ENCODE measurements at places on chromosomes 2 and 18.

DNA sequence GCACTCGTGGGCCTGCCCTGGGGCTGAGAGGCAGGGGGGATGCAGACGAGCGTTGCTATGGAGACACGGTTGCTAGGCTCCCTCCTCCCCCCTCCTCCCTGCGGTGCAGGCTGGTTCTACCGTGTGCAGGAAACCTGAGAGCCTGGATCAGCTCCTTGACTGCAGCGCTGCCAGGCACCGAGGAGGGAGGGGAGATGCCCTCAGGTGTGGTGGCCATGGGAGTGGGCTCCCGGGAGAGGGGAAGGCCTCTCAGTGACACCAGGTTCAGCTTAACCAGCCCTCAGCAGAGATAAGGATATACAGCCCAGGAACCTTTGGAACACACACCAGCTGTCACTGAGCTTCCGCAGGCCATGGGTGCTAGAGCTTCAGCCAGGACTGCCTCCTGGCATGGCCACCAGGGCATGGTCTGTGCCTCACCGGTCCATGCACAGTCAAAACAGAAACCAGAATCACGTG is 124.4 kb upstream of the PXDN start:
- DNase-seq, result no peak

DNA sequence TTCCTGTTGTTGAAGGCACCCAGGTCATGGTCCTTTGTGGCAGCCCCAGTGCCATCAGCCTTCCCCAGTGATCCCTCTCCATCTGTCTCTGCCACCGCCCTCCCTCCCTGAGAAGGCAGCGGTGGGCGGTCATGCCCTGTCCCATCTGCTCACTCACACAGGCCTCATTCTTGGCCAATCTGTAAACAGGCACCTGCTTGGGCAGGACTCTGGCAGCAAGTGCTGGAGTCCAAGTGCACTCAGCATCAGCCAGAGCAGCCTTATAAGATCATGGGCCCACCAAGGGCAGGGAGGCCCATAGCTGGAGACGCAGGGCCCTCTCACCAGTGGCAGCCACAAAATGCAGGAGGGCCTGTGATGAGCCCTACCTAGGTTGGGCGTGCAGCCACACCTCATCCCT is 140.9 kb downstream of the TWIST2 start:
- no peak for DNase-seq

DNA sequence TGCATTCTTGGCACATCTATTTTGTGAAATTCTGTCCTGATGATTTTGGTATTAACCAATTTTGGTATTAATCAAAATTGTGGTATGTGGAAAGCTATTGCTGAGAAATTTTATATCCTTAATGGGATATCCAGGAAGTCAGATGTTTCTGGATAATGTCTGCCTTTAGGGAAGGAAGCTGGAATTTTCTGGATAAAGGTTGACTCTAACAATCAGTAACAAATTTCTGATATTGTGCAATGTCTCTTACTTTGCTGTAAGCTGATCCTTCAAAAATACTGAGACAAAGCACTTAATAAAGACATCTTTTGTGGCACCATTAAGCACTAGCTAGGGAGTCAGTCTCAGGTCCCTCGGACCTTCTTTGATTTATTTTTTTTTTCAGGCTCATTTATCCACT is 100.8 kb upstream of the UGP2 start:
- no peak for DNase-seq

DNA sequence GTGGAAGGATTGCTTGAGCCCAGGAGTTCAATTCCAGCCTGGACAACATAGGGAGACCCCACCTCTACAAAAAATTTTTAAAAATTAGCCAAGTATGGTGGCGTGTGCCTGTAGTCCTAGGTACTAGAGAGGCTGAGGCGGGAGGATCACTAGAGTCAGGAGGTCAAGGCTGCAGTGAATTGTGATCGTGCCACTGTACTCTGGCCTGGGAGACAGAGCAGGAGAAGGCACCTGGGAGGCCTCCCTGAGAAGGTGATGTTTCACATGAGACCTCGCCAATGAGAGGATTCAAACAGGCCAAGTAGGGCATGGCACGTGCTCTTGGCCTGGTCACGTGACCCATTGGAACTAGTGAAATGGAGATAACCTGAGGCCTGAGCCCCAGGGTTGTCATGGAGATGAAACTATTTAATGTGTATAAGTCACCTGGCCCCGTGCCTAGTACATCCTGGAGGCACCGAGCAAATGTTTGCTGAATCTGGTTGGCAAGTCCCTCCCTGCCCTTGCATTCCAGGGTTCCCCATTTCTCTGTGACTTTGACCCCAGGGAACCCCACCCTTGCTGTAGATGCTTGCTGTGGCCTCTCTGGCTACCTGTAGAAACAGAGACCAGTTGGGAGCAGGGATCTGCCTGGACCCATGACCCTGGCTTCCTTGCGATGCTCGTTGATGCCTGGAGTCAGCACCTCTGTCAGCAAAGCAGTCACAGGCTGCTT is 26.1 kb upstream of the ROCK2 start:
- no peak for DNase-seq

- no peak for DNase-seq
Measured at GRCh38 chr2:128388499-128388941, 69.9 kb upstream of the HS6ST1 start.

GRCh38 chr2:696463-696862 is 19.3 kb upstream of the TMEM18 start:
- peak; percentile 91 for DNase-seq

DNA sequence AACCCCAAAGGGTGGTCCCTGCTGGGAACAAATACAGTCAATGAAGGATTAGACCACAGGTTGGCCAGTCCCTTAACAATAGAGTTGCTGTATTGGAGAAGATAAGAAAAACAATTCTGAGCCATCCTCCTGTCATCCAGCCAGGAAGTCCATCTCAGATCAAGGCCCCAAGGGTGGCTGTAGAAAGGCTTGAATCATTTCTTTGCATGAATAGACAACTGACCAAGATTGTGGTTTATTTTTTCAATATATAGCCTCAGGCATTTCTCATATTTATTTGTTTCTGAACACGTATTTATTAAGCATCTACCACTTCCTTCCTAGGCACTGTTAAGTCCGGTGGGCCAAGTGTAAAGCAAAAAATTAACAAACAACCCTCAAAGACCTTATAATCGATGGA is 274.4 kb upstream of the SLC14A2 start:
- no peak for DNase-seq

- peak; percentile 86 for DNase-seq
Measured at GRCh38 chr18:79570266-79571201, 109.1 kb upstream of the CTDP1 start.

- no peak for DNase-seq
Measured at GRCh38 chr2:72940361-72940760, 23.0 kb downstream of the EMX1 start.

DNA sequence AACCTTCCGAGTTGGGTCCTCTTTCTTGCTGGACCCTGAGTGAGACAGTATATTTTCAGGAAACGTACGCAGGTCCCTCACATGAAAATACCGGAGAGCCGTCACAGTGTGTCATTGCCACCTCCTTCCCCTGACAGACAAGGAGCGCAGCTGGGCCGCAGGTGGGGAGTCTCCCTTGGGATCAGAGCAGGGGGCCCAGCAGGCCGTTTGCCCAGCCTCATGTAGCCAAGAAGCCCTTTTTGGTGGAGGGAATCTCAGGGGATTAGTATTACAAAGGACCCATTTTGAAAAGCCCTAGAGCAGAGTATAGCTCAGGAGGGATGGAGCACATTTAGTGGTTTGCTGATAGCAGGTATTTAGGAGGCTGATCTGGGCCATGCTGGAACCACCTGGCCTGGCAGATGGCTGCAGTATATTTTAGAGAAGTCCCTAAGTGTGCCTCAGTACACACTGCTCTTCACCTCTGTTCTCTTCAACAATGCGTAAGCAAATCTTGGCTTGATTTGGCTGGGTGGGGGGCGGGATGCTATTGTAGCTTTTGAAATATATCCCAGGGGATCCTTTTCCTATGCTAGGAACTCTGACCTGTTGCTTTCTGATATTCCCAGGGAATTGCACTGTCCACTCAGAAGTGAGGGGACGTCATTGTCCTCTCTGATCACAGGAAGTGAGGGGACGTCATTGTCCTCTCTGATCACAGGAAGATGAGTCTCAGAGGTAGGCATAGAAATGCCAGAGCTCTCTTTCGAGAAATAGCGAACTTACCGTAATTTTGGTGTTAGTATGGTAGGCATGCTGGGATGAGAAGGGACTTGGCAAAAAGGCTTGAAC is 171.9 kb downstream of the HRH4 start:
- no peak for DNase-seq

DNA sequence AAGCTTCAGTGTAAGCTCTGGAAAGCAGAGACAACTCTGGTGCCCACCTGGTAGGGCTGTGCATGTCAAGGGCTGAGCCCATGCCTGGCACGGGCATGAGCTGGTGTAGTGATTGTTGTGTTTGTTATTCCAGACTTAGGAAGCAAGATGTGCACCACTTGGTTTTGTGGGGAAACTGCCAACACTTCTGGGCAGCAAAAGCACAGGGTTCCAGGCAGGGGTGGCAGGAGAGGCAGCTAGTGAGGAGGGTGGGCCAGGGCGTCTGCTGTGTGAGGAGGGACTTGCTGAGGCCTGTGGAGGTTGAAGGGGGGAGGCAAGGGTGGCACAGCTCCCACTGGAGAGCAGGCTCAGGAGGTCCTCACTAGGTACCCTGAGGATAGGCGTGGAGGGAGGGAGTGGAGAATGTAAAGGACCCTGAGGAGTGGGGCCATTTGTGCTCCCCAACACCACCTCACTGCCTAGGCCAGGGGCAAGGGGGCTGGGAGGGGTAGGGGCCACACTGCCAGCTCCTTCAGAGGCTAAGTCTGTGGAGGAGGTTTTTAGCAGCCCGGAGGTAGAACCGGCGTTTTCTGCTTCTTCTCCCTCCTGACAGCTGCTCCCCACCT is 104.0 kb upstream of the POU3F3 start:
- DNase-seq, result no peak

DNA sequence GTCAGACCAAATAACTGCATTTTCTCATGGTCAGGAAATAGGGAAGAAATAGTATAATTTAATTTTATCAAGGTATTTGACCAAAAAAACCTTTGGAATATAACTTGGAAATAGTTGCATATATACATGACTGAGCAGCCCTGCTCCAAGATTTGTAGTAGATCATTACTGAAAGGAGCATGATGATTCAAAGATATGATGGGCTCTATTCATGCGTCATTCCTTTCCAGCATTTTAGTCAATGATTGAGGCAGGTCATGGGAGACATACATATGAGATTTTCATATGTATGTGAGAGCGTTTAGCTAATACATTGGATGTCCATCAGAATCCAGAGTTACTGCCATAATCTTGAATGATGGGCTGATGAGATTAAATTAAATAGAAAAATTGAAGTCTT is 74.5 kb downstream of the CAB39 start:
- no peak for DNase-seq

- DNase-seq, result peak; percentile 56
Measured at GRCh38 chr2:134785659-134786430, 52.6 kb upstream of the ACMSD start.

- DNase-seq, result peak; percentile 29
Measured at GRCh38 chr2:223720367-223720766, 117.0 kb downstream of the AP1S3 start.

DNA sequence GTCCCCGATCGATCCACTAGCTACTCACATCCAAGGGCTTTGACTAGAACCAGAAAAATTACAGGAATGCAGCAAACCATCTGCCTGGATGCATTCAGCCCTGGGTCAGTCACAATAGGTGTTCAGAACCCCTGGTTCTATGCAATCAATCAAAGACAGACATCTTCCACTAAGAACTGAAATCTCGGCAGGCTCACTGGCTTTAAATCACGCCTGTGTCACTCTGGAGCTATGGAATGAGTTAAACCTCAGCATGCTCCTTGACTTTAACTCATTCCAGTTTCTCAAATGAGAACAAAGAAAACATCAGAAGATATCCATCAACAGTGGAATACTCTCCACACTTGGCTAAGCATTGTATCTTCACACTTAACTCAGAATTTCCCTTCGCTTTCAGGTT is 68.1 kb upstream of the SPTBN1 start:
- no peak for DNase-seq

GRCh38 chr2:31925517-31925916 is 85.3 kb downstream of the MEMO1 start:
- no peak for DNase-seq

GRCh38 chr18:22285361-22286140 is 116.2 kb downstream of the GATA6 start:
- DNase-seq, result peak; percentile 44

DNA sequence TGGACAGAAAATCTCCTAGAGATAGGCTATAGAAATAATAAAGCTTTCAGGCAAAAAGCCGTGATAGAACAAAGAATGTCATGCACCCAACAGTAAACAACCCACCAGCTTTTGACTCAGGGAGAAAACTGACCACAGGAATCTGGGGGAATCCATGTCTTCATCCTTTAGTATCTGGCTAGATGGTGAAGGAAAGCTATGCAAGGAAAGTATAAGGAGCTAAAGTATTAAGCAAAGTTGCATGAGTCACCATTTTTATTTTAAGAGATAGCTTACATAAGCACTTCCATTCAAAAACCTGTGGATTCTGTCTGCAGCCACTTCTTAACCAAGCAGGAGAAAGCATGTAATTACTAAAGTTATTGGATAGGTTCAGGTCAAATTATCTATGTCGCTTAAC is 363.8 kb downstream of the LRP1B start:
- DNase-seq, result no peak

DNA sequence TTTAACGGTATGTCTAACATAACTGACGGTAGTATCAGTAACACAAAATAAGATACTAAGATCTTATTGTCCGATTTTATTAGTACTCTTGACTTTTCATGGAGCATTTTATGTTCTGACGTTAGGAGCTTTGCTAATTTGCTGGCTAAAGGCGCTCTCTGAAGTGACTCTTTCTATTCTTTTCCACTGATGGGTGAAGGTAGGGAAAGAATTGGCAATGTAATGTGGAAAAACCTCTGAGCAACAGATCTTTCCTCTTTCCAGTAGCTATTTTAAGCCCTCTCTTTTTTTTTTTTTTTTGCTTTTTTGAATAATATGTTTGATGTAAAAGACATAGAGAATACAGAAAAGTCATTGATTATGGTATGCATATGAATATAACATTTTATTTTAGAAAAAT is 4.6 kb downstream of the CCNYL1 start:
- no peak for DNase-seq

DNA sequence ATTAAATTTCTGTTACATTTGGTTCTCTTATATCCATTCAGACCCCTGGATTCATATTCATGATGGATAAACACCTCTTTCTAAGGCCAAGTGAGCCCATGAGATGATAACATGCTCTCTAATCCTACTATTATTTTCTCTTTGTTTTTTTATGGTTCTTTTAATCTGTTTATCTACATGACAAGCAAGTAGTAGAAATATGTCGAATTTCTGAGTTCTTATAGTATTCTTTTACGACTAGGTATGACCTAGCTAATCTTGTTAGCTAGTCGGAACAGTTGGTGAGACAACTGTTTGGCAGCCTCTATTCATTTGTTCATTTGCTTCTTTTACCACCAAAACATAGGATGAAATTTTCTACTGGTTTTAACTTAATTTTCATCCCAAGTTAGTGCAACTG is 98.1 kb upstream of the SCG2 start:
- DNase-seq, result no peak
